ENCODE measurements at places on chromosomes 4 and X.

DNA sequence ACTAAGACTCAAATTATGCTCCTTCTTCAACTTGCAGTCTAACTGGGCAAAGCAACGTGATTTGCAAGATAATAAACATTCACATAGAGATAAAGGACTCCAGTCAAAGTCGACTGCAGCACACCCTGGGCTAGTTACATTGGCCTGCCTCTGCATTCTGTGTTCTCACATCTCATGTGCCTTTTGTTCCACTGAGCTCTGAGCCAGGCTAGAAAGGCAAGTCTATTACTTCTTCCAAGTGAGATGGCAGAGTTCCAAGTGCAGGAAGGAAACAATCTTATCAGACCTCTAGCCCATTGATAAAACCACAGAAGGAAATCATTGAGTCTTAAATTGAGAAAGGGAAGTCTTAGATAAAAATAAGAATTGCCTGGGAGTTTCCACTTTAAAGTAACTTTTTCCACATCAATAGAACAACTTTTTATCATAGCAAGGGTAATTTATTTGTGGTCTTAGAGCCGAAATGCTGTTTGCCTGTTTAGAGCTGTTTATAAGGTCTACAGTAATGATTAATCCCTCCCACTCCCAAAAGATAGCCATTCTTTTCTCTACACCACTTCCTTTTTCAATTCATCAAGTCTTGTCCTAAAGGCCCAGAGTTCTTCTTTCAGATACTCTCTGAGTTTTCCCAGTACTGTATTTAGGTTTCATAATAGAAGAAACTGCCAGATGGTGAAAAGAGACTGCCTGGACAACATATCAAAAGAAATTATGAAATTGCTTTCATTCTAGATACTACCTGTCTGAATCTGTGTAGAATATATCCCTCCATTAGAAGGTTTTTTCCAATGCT is 200.2 kb downstream of the GUCY2F start:
- no peak for DNase-seq

DNA sequence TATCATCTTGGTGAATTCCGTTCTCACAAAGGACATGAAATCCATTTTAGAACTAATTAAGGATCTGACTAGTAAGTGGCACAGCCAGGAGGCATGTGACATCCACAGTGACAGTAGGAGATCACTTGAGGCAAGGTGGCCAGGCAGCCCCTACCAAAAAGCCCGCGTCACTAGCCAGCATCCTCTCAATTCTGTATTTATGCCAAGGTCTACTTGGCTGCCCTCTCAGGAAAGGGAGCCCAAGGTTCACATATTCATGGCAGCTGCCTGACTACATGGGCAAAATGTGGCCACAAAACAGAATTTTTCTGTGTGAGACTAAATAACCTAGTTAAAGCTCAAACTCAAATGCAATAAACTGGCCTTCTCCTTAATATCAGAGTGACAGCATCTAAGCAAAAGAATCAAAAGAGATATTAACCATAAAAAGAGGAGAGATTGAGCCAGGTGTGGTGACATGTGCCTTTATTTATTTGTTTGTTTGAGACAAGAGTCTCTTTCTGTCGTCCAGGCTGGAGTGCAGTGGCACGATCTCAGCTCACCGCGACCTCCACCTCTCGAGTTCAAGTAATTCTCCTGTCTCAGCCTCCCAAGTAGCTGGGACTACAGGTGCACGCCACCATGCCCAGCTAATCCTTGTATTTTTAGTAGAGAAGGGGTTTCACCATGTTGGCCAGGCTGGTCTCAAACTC is 51.5 kb downstream of the SLC9A7 start:
- DNase-seq = no peak

DNA sequence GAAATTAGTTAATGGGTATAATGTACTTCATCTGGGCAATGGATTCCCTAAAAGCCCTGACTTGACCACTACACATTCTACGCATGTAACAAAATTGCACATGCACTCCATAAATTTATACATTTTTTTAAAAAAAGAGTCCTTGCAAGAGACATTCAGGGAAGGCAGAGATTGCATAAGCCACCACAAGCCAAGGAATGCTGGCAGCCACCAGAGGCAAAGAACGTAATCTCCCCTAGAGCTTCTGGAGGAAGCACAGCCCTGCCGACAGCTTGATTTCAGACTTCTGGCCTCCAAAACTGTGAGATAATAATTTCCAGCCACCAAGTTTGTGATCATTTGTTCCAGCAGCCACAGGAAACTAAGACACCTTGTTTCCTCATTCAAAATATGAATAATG is 185.6 kb upstream of the GALNT7 start:
- DNase-seq = no peak

DNA sequence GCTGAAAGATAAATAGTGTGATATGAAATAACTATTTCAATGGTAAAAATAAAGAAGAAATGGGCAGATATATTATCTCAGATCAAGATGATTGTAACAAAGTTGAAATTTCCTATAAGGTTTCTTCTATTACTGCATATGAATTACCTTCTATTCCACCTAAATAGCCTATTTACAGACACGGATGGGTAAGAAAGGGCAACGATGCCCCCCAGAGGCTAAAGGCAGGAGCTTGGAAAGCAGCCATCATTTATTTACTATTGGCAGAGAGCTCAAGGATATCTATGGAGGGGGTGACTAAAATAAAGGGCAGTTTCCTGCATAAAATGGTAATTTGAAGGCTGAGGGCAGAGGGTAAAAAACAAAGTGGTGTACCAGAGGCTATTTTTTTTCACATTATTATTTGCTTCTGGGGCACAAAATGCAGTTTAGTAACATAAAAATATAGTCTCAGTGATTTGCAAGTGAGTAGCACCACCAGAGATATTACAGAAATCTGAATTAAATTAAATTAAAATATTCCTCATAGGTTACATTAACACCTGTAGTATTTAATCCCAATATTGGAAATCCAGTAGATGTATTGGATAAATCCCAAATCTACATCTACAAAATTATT is 123.1 kb downstream of the BTC start:
- no peak for DNase-seq

DNA sequence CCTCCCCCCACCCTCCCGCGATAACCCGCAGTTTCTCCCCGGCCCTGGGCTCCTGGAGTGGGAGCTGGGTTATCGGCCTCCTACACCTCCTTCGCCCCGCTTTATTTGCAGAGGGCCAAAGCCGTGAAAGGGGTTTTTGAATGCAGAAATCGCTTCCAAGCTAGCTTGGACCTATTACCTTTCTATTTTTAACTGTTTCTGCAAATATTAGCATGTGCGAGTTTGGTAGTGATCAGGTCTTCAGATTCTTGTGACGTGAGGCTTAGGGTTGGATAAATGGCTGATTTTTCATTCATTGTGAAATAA is 1.3 kb downstream of the USP9X start:
- no peak for DNase-seq

GRCh38 chrX:150088766-150089518 is 150.7 kb upstream of the EOLA2 start:
- DNase-seq = no peak

DNA sequence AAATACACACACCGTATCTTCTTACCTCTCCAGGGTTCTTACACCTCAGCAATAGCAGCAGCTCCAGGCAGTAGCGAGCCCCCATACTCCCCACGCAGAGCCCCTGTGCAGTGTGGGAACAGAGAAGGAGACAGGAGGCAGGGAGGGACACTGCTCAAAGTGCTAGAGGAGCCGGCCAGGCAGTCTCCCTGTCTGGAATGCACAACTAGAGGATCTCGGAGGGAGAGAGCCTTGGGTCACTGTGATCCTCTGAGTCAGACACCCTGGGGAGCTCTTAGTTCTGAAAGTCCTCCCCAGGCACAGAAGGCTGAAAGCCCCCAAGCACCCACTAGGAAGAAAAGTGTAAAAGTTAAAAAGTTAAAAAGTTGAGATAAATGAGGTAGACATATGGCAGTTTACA is 16.0 kb downstream of the AMELX start:
- DNase-seq = no peak

GRCh38 chr4:183409934-183410333 is 34.5 kb upstream of the CDKN2AIP start:
- no peak for DNase-seq

DNA sequence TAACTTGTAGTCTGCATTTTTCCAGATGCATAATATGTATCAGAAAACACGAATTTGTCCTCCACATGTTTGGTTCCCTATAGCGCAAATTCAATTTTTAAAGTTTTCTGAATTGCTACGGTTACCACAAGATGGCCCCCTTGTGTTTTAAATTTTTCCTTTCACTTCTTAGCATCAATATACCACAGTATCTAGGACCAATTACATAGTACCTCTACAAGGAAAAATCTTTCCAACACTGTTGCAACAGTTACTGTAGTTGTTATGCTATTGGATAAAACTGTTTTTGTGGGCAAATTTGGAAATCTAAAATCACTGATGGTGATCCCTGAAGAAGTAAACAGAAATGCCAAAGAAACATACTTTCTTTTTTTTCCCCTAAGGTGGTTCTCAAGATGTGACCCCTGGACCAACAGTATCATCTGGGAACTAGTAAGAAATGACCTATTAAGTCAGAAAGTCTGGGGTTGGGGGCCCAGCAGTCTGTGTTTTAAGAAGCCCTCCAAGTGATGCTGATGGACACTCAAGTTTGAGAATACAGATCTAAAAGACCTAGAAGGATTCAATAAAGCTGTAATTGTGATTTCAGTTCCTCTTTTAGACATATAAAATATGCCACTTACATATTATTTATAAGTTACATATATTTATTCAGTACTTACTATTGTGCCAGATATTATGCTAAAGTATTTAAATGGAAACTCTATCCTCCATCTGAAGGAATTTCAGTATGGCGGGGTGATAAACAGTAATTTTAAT is 3.1 kb downstream of the ZGRF1 start:
- DNase-seq = no peak

- DNase-seq = no peak
Observed at GRCh38 chrX:49725923-49726904, 30.4 kb upstream of the PAGE1 start.

DNA sequence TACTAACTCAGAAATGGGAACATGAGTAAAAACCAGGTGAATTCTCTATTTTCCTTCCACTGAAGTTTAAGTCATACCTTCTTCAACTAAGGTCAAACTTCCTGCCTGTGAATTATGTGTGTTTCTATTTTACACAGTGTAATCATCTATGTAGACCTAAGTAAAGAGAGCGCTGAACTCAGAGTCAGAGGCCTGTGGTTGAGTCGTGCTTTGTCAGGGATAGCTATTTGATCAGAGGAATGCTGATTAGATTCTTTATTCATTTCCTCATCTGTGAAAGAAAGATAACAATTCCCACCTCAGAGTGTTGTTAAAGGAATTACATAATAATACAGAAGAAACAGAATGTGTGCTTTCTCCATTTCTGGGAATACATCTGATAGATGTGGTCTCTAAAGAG is 654.1 kb downstream of the STIM2 start:
- no peak for DNase-seq

- DNase-seq = no peak
Observed at GRCh38 chr4:175504318-175504717, 307.7 kb downstream of the GPM6A start.

- no peak for DNase-seq
Observed at GRCh38 chrX:72545990-72546389, 26.7 kb downstream of the HDAC8 start.

All from activated B cell treated with CpG ODN at 0.5 μM for 24 hours (primary cell).